CD8-positive, alpha-beta memory T cell (primary cell): ENCODE measurements at places on chromosomes 12 and 14. TPM values are rescaled to one million over a fixed set of nuclear protein-coding genes. Genes with fewer than 3 reads are reported as not detected.

DNA sequence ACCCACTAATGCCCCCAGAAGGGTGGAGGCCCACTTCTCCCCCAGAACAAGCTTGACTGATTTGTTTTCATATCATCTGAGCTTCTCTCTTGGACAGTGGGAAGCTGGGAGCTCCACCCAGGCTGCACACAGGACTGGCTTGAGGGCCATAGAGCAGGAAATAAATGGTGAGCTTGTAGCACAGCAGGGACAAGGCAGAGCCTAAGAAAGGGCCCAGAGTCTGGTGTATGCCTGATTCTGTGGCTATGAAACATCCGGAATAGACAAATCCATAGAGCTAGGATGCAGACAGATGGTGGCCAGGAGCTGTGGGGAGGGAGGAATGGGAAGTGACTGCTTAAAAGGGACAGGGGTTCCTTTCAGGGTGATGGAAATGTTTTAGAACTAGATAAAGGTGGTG, 79.0 kb downstream of the ARL6IP4 start:
- DNase-seq, result no peak

- no peak for DNase-seq
Measured at GRCh38 chr14:98913967-98914650, 357.9 kb downstream of the BCL11B start.

DNA sequence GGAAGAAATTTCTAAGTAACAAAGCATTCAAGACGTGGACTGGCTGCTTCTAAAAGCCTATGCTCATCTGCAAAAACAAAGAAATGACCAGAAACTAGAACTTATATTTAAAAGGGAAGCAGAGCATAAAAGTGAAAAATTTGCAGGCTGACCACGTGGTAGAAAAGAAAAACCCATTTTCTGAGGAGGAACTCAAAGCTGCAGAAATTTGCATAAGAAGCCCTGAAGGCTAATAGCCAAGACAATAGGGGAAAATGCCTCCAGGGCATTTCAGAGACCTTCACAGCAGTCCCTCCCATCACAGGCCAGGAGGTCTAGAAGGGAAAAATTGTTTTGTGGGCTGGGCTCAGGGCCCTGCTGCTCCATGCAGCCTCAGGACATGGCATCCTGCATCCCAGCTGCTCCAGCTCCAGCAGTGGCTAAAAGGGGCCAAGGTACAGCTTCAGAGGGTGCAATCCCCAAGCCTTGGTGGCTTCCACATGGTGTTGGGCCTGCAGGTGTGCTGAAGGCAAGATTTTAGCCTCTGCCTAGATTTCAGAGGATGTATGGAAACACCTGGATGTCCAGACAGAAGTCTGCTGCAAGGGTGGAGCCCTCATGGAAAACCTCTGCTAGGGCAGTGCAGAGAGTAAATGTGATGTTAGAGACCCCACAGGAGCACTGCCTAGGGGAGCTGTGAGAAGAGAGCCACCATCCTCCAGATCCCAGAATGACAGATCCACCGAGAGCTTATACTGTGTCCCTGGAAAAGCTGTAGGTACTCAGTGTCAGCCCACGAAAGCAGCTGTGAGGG, 55.5 kb downstream of the CHGA start:
- no peak for DNase-seq

DNA sequence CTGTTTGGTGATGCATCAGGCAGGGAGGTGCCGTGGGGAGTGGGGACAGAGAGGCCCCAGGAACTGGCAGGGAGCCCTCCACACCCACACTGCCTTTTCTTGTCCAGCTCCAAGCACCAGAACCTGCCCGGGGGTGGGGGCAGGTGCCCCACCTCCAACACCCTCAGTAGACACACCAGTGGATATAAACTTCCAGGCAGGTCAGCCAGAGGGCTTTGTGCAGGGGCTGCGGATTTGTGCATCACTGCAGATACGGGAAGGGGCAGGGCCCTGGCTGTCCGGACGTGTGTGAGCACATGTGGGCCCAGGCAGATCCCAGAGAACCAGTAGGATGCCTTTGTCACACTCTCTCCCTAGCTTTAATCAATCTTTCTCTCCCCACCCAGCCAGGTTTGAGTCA, 1.3 kb upstream of the TGM1 start:
- DNase-seq, result no peak

Gene SBNO1
- total RNA-seq, result 52.1 TPM

Gene PRKAG1
- total RNA-seq, result 73.3 TPM

GRCh38 chr12:111757361-111758119, 9.2 kb upstream of the ALDH2 start:
- no peak for DNase-seq

- DNase-seq, result no peak
Measured at GRCh38 chr12:118189741-118190191, 53.8 kb downstream of the PEBP1 start.

Gene ERBB3
- total RNA-seq, result 1.7 TPM

- no peak for DNase-seq
Measured at GRCh38 chr12:22355011-22355580, 20.6 kb upstream of the ST8SIA1 start.

DNA sequence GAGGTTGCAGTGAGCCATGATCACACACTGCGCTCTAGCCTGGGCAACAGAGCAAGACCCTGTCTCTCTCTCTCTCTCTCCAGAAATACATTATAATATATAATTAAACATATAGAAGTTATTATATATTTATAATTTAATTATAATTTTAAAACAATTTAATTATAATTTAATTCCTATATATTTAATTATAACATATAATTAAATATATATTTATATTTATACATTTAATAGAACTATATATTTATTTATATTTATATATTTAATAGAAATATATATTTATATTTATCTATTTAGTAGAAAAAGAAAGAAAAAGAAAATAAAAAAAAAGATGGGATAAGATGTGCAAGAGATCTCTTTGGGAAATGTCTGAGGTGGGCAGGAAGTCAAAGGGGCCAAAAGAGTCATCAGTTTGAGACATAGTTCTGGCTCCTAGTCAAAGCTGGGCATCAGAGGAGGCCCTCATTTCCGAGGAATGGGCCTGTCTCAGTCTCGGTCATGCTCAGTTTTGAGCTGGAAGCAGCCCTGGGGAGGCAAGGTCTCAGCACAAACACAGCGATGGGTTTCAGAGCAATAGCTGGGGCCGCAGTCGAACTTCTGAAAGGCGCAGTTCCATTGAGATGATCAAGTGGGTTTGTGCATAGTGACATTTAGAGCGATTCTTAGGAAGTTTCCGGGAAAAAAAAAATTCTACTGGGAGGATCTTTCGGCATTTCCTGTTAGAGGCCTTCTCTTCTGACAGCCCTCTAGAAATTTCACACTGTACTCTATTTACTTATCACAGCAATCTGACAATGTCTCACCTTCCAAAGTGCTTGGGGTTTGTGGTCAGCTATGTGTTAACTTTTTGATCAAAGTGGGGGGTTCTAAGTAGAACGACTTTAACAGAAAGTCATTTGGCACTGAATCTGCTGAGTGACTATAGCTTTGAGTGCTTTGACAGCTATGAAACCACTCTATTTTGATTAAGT, 58.7 kb upstream of the GZMB start:
- peak; percentile 87 for DNase-seq

Gene FGF6
- total RNA-seq, result not detected

DNA sequence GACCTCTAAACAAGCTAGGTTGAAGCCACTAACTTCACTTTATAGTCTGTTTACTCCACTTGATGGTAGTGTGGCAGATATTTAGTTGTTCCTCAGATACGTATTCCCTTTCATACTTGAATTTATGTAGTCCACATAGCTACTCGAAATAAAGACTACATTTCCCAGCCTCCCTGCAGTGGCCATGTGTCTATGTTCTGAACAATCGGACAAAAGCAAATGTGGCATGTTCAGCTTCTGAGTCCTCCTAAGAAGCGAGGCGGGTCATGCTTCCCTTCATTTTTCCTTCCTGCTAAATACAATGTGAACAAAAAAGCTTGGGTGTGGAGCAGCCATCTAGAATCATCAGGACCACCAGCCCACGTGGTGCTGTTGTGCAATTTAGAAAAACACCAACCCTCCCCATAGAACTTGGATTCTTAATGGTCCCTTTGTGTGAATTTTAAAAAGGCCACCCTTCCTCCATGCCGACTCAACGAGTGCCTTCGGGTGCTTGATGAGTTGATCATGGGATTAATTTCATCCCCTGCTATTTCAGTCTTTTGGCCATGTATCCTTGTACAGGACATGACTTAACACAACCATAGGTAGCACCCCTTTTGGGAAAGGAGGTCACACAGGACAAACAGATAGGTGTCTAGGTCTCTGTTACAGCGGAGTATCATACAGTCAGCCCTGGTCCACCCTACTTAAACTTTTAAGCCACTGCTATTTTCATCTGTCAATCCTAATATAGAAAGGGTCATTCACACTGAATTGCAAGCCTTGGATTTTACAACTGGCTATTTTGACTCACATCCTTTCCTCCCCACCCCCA, 60.7 kb downstream of the ZFC3H1 start:
- DNase-seq, result no peak

- DNase-seq, result no peak
Measured at GRCh38 chr12:40742041-40742440, 49.8 kb downstream of the CNTN1 start.

- DNase-seq, result no peak
Measured at GRCh38 chr12:122887819-122888212, 8.1 kb downstream of the VPS37B start.

DNA sequence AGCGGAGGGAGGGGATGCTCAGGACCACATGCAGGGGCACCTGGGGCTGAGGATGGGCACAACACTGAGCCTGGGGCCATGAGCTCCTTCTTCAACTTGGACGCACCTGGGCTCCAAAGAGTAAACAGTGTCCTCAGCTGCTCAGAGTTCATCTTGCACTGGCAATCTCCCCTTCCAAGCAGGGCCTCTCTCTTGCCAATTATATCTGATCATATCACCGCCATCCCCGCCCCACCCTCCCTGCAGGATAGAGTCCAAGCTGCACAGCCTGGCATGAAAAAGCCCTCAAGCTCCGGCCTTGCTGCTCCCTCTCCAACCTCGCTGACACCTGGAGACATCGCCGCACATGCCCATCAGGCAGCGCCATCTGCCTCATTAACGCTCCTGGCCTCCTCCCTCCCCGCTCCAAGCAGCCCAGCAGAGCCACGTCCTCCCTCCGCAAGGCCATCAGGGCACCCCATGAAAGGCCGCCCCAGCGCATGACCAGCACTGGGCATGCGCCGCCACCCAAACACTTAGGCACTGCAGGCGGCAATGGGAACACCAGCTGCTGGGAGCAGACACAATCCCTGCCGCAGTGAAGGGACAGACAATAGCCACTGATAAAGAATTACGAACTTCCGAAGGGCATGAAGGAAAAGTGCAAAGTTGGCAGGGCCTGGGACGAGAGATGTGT, 88.8 kb downstream of the CHGA start:
- no peak for DNase-seq

GRCh38 chr12:70609739-70610491, 27.3 kb downstream of the PTPRB start:
- DNase-seq, result no peak

Gene GNG2
- 112 TPM for total RNA-seq

GRCh38 chr14:61561657-61562276, 133.5 kb upstream of the HIF1A start:
- no peak for DNase-seq

Gene NDUFB1
- 112 TPM for total RNA-seq

- no peak for DNase-seq
Measured at GRCh38 chr12:72365151-72365550, 93.0 kb downstream of the TRHDE start.

Gene KRT85
- not detected for total RNA-seq

GRCh38 chr12:95978351-95978750, 17.8 kb downstream of the HAL start:
- DNase-seq, result no peak

DNA sequence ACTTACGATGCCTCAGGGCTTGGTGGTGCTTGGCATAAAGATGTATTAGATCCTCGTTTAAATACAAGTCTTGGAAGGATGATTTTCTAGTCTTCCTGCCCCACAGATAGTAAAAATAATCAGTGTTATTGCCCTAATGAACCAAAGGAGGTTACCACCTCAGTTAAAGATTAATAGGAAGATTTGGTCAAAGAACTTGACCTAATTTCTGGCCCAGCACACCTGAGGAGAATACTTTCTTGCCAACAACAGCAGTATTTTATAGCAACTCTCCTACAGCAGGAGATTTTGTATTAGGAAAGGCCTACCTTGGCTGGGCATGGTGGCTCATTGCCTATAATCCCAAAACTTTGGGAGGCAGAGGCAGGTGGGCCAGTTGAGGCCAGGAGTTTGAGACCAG, 31.6 kb downstream of the CSRP2 start:
- no peak for DNase-seq

Gene OTOGL
- total RNA-seq, result not detected

Gene NPAS3
- total RNA-seq, result not detected

- DNase-seq, result no peak
Measured at GRCh38 chr14:22159957-22160356, 429.1 kb downstream of the DAD1 start.
